ENCODE measurements at places on chromosomes 3 and 15.

DNA sequence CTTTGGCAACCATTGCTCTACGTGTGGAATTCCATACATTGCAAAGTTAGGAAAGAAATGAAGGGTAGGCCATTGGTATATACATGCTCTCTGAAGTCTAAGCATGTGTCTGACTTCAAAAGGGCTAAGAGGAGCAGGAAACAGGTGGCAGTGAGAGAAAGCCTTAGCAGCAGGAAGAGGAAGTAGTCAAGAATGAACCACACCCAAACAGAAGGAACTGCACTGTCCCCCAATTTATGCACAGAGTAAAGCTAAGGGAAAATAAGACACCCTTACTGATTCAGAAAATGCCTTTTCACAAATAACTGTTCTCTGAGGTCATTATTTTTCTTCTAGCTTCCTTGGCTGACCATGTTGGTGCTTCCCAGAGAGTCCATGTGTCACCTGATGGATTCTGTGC, 575.4 kb downstream of the NTRK3 start:
- H3K27me3 ChIP-seq, result no peaks in the 10 kb centered on the region
- DNase-seq, result no peak
- no peak overlapping the region for H3K4me3 ChIP-seq
- H3K4me1 ChIP-seq, result peaks cover 9% of the 10 kb centered on the region
- H3K36me3 ChIP-seq, result peaks cover 10% of the 10 kb centered on the region

DNA sequence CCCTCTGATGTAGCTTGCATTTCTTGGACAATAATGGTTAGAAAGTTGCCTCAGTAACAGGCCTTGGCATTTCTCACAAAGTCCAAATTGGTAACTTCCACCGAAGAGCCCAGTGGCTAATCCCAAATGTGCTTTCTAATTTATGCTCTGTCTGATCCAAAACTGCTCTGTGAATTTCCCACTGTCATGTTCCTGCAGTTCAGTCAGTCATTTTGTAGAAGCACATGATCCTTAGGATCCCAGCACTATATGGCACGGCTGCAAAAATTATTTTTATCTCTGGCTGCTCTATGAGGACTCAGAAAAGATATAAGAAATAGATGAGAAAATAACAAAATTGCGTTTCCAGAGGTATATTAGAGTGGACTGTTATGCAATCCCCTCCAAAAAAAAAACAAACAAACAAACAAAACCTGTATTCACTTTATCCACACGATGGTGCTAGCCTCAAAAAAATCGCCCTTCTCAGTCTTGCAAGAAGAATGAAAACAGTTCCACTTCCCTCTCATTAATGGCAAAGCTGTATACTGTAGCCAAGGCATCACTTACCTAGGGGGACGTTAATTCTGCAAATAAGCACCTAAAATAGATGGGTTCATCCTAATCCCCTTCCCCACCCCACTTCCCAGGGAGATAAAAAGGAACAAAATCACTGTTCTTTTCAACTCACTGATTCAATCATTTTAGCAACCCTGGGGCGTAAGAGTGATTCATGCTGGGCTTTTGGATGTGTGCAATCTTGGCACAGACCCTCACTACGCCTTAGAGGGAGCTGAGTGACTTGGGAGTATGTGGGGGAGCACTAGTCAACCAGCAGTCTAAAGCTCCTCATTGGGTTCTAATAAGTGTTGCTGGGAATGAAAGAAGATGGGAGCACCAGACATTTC, 61.3 kb downstream of the TMCO5A start:
- no peaks in the 10 kb centered on the region for H3K27me3 ChIP-seq
- DNase-seq, result peak; percentile 4
- no peaks in the 10 kb centered on the region for H3K4me1 ChIP-seq
- no peak overlapping the region for H3K4me3 ChIP-seq
- no peak overlapping the region for H3K27ac ChIP-seq

- H3K36me3 ChIP-seq, result no peaks in the 10 kb centered on the region
- no peaks in the 10 kb centered on the region for H3K4me1 ChIP-seq
- H3K4me3 ChIP-seq, result no peak overlapping the region
- no peak for DNase-seq
Measured at GRCh38 chr3:118541796-118542195, 492.9 kb downstream of the IGSF11 start.

DNA sequence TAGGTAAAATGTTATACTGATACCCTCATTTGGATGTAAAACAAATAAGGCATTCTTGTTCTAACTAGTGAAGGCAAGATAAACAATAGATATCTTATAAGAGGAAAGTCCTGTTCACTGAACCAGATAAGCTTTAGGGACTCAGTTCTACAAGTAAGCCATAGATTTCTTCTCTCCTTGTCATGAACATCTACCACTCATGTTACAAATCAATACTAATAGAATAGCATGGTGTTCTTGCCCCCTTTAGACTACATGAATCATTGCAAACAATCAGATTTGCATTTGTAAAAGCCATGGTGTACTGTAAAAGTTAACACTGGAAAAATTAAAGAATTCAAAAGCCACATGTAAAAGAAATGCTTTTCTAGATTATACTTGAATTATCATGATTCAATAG, 500.1 kb downstream of the NLGN1 start:
- DNase-seq, result no peak
- H3K36me3 ChIP-seq, result no peaks in the 10 kb centered on the region
- H3K27ac ChIP-seq, result no peak overlapping the region
- H3K4me1 ChIP-seq, result no peaks in the 10 kb centered on the region
- no peaks in the 10 kb centered on the region for H3K27me3 ChIP-seq
- no peak overlapping the region for H3K4me3 ChIP-seq

Data from activated T-cell treated with anti-CD3 and anti-CD28 coated beads, Interleukin-2, amount 50 U/mL, for 72 hours (primary cell).